ENCODE measurements at places on chromosomes 2 and 18. TPM values are rescaled to one million over a fixed set of nuclear protein-coding genes. Genes with fewer than 3 reads are reported as not detected.

The RTP5 gene
- not detected for polyA plus RNA-seq

The EFR3B gene
- polyA plus RNA-seq: 6.8 TPM

The PARD3B gene
- polyA plus RNA-seq: 19.6 TPM

The KIF5C gene
- polyA plus RNA-seq: 18.8 TPM

The PSMA8 gene
- not detected for polyA plus RNA-seq
